ENCODE measurements at places on chromosomes 4 and X.

DNA sequence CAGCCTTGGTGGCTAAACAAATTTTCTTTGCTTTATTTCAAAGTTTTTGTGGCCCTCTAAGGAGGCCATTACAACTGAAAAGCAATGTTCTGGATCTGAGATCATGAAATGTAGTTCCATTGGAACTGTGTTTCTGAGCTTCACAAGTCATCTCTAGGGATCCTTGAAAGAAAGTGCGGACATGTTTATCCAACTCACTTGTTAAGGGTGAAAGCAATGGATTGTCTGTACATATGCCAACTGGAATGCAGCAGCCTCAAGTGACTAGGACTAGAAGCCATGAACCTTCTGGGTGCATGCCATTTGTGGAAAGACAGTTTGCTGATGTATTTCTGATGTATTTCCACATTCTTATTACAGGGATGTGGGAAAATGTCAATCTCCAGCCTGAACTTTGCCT, 36.7 kb upstream of the KLHL13 start:
- no peak for DNase-seq

DNA sequence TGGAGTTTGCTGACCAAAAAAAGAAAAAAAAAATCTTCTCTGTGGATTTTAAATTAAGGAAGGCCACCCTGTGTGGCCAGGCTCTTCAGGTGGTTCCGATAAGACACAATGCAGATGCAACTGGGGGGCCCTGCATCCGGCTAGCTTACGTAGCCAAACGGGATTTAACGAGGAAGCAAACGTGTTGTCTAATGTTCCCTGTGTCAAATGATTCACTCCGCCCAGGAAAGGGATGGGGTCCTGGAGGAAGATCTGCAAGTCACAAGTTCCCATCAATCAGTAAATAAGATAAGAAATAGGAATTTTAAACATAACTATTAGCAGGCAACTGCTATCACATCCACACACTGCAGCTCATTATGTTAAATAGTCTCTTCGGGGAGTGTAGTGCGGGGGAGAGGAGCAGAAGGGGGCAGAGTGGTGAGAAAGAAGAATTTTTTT, 216.4 kb upstream of the GYPA start:
- DNase-seq = no peak

DNA sequence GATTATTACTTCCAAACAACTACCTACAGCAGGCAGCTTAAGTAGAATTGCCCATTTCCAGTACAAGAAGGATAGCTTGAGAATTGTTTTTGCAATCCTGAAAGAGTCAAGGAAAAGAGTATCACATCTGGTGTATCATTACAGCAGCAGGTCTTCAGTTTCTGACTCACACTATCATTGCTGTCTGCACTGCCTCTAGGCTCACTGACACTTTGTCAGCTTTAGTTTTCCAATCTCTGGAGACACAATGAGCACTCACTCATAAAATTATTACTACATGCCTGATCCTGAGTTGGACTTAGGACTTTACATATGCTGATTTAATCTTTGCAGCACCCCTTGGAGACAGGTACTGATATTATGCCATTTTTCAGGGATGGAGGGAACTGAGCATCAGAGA, 244.6 kb upstream of the BOD1L1 start:
- no peak for DNase-seq

- DNase-seq = no peak
Measured at GRCh38 chrX:68365341-68365740, 68.0 kb downstream of the OPHN1 start.

All from stimulated activated CD8-positive, alpha-beta memory T cell treated with anti-CD3 and anti-CD28 coated beads, Interleukin-2, amount 100 ng/mL, for 48 hours (primary cell).